ENCODE measurements at places on chromosomes 1 and 21.

DNA sequence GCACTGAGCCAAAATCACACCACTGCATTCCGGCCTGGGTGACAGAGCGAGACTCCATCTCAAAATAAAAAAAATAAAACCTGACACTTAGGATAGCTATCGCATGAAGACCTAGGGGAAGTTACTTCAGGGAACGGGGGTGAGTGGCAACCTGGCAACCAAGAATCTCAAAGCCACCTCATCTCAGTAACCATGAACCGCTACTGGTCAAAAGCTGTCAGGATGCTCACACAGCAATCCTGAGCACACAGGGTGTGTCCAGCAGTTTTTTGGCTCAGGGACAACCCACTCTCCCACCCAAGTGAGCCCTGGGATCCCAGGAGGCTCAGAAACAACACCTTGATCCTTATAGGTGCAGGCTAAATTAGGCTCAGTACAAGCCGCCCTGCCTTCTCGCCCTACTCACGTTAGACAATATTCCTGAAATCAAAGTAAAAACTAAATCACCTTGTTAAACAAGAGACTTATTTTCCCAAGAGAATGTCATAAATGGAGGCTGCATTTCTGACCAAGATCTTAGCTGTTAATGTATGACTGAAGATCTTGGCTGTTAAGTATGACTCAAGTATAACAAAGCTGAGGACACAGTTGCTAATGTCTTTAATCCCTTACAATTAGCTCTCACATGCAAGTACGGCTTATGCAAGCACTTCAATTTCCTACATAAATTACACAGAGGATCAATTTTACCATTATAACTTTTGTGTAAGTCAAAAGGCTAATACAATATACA is 48.3 kb upstream of the NADK start:
- DNase-seq, result no peak

DNA sequence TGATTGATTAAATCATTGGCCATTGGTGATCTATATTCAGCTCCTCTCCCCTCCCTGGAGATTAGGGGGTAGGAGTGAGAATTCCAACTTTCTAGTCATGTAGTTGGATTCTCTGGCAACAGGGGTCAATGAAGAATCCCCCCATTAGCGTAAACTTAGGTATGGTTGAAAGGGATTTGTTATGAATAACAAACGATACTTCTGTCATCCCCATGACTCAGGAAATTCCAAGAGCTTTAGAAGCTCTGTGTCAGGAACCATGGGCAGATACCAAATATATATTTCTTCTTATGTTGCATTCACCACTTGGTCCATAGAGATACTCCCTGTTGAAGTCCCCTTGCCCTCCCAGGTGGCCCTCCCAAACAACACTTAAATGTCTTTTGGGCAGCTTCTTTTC is 124.5 kb downstream of the DNM3 start:
- no peak for DNase-seq

GRCh38 chr21:34967509-34968289 is 81.4 kb downstream of the RUNX1 start:
- DNase-seq, result peak; percentile 73

- DNase-seq, result no peak
Observed at GRCh38 chr1:217881131-217881543, 250.0 kb downstream of the SPATA17 start.

GRCh38 chr1:201183209-201183608 is 7.4 kb upstream of the IGFN1 start:
- DNase-seq, result no peak

DNA sequence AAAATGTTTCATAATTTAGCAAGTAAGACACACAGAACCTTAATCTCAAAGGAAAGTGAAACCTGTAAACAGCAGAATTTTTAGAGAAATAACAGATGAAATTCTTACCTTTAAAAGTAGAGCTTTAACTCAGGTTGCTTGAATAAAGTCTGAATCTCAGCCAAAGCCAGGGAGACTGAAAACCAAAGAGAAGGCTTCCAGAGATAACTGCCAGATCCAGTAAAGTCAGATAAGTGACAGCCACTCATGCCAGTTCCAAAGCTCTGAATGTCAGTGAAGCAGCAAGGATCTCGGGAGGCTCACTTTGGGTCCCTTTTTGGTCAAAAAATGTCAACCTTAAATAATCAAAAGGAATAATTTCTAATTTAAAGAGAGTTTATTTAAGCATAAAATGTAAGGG is 199.9 kb upstream of the CHRM3 start:
- DNase-seq, result no peak

DNA sequence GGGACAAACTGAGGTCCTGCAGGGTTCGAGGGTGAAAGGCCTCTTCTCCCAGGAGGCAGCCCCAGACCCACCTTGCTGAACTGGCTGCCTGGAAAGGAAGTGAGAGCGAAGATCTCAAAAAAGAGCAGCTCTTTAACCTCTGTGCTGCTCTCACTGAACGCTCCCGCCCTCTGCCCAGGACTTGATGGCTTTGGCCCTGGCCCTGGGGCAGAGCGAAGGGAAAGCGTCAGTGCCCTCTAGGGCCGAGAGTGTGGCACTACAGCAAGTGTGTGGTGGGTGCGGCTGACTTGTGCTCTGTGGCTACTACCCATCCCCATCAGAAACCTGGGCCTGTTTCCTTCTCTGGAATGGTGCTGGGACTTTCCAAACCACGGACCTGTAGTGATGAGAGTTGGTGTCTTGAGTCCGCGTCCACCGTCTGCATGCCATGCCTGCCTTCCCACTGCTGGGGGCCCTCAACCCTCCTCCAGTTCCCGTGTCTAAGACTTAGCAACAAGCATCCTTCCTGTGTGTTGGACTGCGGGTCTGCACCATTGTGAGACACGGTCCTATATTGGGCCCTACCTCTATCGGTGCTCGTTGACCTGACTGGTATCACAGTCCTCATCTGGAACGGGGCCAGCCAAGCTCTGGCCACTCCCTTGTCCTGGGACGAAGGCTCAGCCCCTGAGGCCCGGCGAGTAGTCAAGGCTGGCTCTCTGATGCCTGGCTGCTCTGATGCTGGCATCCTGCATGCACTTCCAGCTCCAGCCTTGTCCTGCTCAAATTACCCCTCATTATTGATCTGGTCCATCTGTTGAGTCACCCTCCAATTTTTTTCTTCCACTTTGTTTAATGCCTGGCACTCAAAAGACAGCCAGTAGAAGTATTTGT is 180.3 kb downstream of the DISC1 start:
- peak; percentile 58 for DNase-seq

GRCh38 chr1:63882048-63882704 is 108.4 kb downstream of the ROR1 start:
- DNase-seq, result no peak

GRCh38 chr1:63824451-63824850 is 50.6 kb downstream of the ROR1 start:
- no peak for DNase-seq

- DNase-seq, result no peak
Observed at GRCh38 chr1:114524944-114525343, 13.9 kb upstream of the TRIM33 start.

GRCh38 chr1:201359031-201359872 is 18.2 kb downstream of the TNNT2 start:
- DNase-seq, result no peak

Measured in activated naive CD4-positive, alpha-beta T cell treated with anti-CD3 and anti-CD28 coated beads for 36 hours (primary cell).